ENCODE measurements at places on chromosomes 13 and 19.

DNA sequence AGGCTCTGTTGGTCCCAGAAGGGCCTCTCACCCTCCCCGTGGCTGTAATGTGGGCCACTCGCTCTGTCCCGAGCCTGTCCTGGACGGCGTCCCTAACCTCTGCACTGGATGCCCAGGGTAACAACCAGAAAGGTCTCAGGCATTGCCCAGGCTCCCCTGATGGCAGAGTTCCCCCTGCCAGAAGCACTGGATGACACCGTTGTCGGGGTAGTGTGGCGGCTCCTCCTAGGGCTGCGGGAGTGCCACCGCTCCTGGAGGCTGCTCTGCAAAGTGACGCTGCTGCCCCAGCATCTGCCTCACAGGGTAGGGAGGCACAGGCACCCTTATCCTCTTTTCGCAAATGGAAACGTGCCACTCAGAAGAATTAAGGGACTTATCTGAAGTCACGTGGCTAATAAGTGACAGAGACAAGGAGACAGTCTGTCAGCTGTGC is 32.0 kb downstream of the MPHOSPH8 start:
- DNase-seq: no peak

DNA sequence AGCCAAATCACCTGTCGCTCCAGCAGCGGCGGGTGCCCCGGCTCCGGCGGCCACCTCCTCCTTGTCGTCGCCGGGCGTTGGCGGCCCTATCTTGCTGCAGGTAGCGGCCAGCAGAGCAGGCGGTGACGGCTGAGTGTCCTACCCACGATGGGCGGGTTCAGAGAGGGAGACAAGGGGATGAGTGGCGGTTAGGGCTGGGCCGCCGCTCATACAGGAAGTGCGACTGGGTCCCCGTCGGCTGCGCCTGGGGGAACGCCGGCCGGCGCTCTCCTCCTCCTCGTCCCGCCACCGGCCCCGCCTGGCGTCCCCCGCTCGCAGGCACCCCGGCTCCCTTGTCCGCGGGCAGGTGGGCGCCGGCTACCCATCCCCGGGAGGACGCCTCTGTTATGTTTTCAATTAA is 1692.0 kb downstream of the SLITRK5 start:
- DNase-seq: no peak

DNA sequence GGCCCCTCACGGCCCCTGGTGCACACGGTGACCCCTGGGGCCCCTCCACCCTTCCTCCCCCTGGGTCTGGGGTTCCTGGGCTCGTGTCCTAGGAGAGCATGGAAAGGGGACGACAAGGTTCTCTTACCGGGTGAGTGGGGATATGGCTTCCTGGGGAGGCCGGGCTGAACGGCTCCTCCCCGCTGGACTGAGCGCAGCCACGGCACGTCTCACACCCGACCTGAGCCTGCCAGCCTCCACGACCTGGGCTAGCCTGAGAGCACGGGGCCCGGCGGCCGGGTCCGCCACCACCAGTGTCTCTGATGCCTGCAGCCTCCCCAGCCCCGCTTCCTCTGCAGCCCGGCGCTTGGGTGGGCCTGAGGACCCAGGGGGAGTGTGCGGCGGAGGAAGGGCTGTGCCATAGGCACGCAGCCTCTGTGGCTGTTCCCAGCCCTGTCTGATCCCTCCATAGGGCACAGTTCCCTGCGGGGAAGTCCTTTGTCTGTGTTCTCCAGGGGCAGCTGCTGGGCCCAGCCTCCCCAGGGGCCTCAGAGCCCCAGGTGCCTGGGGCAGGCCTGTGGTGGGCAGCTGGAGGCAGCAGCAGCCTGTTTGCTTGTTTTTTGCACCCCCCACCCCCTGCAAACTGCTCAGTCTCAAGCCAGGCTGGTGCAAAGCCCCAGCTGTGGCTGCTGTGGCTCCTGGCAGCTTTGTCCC is 15.0 kb downstream of the PLIN4 start:
- DNase-seq: no peak

- DNase-seq: no peak
Observed at GRCh38 chr19:10998666-10999065, 37.8 kb downstream of the SMARCA4 start.

- DNase-seq: no peak
Observed at GRCh38 chr19:35454663-35455062, 6.6 kb downstream of the FFAR2 start.
